Activated naive CD8-positive, alpha-beta T cell treated with anti-CD3 and anti-CD28 coated beads, Interleukin-2, amount 50 U/mL, for 24 hours (primary cell): ENCODE measurements at places on chromosomes 5 and 9.

GRCh38 chr9:127525401-127526188, 74.3 kb downstream of the LRSAM1 start:
- no peak for DNase-seq

GRCh38 chr5:14834062-14834461, 37.5 kb downstream of the ANKH start:
- DNase-seq, result no peak

DNA sequence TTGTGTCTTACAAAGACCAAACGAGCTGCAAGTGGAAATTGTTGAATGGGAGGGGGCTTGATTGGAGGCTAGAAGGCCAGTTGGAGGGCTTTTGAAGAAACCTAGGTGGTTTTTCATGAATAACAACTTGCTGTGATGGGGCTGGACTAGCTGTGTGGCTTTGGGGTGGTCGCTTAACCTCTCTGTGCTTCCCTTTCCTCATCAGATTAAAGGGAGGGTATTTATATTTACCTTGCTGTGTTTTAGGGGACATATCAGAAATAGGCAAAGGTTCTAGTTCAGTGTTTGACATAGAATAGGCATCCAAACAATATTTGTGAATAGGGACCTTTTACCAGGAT, 74.9 kb downstream of the ZNF618 start:
- DNase-seq, result no peak

- DNase-seq, result no peak
Observed at GRCh38 chr5:96776621-96777020, 31.1 kb downstream of the ERAP1 start.

DNA sequence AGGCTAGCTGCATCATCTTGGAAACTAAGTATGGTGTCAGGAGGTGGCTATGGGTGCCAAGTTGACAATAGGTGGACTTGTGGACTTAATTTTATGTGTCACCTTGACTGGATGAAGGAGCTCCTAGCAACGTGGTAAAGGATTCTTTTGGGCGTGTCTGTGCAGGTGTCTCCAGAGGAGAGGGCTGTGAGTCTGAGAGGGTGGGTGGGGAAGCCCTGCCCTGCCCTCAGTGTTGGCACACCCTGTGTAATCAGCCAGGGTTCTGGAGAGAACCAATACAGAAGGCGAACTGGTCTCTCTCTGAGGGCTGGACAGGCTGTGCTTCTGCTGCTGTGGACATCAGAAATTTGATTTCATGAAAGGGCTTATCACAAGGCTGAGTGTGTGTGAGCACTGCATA, 61.0 kb downstream of the GTF3C4 start:
- DNase-seq, result no peak

- DNase-seq, result no peak
Observed at GRCh38 chr5:168645195-168645594, 66.0 kb upstream of the PANK3 start.

- no peak for DNase-seq
Observed at GRCh38 chr9:89449261-89449671, 48.6 kb downstream of the SEMA4D start.

DNA sequence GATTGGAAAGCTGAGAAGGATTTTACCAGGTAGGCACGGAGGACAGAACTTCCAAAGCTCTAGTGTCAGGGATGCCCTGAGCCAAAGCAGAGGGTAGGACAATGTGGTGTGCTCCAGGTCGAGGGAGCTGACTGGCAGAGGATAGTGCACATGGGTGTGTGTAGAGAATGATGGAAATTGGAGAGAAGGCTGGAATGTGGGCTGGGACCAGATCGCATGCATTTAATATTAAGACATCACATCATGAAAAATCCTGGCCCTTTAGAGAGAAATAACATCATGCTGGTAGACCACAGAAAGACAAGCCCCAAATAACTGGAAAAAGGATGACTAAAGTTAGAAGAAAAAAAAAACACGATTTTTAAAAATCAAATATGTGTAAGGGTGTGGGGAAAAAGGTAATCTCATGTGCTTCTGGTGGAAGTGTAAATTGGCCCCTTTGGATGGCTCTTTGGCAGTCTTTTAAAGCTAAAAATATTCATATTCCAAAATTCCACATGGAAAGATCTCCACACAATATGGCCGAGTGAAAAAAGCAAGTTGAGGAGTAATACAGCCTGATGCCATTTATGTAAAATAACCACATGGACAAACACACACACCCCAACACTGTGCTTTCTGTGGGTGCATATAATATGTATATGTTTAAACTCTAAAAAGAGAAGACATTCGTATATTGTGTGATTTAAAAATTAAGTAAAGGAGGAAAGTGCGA, 67.0 kb upstream of the TGFBR1 start:
- DNase-seq, result no peak

- no peak for DNase-seq
Observed at GRCh38 chr5:138649316-138649720, 74.1 kb upstream of the HSPA9 start.

DNA sequence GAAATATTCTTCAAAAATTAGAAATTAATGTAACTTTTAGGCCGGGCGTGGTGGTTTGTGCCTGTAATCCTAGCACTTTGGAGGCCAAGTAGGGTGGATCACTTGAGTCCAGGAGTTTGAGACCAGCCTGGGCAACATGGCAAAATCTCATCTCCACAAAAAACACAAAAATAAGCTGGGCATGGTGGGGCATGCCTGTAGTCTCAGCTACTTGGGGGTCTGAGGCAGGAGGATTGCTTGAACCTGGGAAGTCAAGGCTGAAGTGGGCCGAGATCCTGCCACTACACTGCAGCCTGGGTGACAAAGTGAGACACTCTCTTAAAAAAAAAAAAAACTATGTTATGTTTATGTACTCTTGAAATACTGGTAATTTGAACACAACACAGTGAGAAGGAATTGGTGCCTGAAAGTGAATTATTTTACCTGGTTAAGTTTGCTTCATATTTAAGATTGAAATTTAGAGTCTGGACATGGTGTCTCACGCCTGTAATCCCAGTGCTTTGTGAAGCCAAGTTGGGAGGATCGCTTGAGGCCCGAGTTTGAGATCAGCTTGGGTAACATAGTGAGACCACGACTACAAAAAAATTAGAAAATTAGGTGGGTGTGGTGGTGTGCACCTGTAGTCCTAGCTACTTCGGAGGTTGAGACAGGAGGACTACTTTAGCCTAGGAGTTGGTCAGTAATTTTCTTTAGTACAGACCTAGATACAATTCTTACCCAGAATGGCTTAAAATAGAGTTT, 15.0 kb downstream of the ARRDC3 start:
- DNase-seq, result no peak

- DNase-seq, result no peak
Observed at GRCh38 chr5:143828710-143829109, 16.7 kb downstream of the HMHB1 start.

GRCh38 chr5:37189355-37189754, 59.8 kb downstream of the CPLANE1 start:
- no peak for DNase-seq

DNA sequence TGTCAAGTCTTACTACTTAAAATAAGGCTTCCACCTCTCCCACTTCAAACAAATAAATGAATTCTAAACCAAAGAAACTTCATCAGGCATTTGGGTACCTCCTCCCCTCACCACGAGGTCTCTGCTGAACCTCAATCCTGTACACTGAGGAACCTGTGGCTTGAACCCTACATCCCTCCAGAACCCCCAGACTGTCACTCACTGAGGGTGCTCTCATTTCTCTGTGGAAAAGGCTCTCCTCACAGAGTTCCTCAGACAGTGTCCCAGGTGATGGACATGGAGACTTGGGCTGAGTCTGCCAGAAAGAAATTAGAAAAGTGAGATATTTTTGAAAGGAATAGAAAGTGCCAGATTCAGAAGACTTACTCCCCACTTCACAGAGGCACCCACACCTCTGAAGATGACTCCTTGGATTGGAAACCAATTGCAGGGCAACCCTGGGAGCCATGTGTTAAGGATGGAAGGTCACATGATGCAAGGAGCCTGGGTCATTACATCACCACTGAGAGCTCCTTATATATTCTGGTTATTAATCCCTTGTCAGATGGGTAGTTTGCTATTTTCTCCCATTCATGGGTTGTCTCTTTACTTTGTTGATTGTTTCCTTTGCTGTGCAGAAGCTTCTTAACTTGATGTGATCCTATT, 19.8 kb downstream of the MLANA start:
- DNase-seq, result no peak

DNA sequence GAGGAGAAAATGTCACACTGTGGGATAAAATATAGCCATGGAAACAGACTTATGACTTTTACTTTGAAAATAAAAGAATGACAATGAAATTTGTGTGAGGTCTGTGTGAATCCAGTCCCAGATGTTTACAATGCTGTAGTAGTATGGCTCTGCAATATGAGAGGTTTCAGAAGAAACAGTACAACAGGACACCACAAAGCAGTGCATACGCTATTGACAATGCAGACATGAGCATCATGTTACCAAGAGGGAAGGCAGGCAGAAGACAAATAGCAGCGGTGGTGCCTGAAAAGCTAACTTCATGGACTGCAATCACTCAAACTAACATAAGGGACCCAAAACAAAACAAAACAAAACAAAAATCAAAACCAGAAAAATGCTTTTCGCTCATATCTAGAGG, 1.8 kb downstream of the FGF10 start:
- DNase-seq, result no peak

DNA sequence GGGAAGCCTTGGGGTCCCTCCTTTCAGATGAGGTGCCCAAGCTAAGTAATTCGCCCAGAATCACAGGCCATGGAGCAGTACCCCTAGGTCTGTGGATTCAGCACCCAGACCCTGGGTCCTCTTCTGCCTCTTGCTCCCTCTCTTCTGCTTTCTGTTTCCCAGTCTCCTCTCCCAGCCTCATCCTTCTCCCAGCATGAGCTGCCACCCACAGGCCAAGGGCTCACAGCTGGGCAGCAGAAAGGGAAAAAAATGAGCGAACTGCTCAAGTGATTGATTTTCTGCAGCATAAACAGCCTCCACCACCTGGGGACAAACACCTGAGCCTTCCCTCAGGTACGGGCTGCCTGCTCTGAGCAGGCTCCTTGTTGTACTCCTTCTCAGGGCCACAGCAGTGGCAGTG, 113.9 kb upstream of the SAP30L start:
- no peak for DNase-seq

DNA sequence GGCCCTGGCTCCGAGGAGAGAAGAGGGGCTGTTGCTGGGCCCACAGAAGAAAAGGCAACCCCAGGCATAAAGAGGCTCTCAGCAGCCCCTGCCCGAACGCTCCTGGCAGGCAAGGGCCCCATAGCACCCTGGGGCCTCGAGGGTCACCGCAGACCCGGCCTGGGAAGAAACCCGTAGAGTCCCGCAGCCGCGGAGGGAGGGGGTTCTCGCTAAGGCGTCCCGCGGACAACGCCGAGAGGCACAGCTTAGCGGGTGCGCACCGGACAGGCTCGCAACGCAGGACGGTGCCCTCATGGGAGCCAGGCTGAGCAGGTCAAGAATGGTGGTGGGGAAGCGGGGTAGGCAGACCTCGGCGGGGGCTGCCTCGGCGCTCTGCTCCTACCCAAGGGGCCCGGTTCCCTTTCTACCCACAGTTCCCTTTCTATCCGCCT, 6.7 kb downstream of the PITX1 start:
- no peak for DNase-seq

DNA sequence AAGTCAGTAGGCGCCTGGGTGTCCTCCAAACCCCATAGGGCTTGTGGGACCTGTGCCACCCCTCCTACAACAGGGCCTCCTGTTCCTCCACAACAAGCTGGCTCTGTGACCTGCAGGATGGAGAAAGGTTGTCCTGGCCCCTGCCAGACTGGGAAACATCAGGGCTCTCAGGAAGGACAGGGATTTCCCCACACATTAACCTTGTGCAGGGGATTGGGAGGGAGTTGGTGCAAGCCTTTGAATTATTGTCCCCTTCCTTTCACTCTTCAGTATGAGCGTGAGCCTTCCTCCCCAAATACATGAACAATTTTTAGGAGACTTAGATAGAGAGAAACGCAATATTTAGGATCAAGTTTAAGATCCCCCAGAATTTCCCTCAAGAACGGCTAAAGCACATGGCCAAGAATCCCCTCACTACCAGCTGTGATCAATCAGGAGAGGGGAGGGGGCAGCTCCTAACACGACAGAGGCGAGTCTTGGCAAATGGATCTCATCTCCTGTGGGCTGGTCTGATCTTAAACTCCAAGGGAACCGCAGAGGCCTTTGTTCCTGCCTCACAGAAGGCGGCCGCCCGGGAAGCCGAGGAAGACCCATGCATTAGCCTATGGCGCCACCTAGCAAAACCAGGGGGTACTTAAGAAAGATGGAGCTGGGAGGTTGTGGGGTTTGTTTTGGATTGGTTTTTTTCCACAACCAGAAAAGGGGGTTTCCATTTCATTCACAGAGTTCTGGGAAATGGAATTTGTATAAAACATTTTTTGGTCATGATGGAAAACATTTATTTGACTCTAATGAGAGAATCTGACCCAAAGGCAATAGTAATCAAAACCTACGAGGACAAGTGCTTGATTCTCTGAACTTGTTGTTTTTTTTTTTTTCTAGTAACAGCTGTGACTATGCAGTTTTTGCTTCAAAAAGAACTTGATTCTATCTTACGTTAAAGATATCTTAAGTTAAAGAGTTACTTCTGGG, 36.1 kb upstream of the OSMR start:
- peak; percentile 54 for DNase-seq

DNA sequence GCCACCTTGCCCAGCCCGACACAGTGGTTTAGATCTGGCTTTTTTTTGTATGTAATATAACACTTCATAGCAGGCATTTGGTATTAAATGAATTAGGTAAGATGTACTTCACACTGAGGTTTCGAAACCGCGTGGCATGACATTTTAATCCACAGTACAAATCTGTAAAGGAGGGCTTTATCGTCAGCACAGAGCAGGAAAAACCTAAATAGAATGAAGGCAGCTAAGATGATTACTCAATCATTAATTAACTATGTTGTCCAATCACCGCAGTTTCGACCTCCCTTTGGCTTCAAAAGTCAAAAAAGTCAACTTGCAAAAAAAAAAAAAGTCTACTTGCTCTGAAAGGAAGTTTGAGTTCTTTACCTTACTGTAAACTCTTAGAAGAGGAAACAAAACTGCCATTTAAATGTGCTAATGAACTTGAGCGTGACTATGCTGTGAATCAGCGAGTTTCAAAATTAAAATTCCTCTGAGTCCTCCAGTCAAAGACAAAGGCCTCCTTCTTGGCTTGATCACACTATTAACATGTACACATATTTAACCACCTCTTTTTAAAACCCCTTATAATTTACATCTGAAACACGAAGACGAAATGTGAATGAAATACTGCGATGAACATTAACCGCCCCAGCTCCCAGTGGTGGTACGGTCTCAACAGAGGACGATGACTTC, 698 bp upstream of the SEC24A start:
- peak; percentile 45 for DNase-seq

GRCh38 chr5:146052780-146053179, 52.6 kb downstream of the PLAC8L1 start:
- no peak for DNase-seq

- DNase-seq, result peak; percentile 100
Observed at GRCh38 chr9:136790640-136791515, at the start of gene TMEM141. Gene TMEM141 (plus strand): TSS chr9:136791344. CDS start chr9:136791371, 27 bp downstream.
